NCI-H1436 (cell line): ENCODE measurements at places on chromosomes 1 and 21.

DNA sequence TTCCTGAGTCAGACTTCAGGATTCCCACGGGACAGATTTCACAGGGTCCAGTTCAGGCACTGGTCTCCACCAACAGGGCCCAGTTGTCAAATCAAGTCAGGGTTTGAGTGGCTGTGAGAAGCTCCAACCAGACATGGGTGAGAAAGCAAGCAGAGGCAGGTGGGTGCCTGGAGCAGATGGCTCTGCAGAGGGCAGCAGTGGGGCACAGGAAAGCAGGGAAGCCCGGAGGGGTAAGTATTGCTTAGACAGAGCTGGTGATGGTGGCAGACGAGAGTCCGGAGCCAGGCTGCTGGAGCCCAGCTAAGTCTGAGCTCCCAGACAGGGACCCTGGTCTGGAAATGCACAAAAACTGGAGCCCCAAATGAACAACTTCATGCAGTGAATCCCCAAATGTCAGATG lies 40.4 kb downstream of the RIMS3 start:
- DNase-seq, result no peak

DNA sequence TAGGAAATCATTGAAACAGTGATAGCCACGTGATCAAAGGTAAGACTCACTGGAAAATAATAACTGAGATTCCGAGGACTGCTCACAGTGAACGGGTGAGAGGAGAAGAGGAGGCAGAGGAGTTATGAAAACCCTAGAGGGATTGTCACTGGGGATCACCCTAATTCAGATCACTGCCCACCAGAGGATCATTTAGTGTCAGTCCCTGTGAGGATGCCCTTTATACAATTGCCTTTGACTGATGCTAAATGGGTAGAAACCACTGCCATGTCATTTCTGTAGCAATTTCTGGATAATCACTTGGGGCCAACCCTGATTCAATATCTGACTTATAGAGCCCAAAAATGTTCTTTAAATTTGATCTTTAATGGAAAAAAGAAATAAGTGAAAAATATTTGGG lies 14.1 kb upstream of the VAV3 start:
- no peak for DNase-seq

DNA sequence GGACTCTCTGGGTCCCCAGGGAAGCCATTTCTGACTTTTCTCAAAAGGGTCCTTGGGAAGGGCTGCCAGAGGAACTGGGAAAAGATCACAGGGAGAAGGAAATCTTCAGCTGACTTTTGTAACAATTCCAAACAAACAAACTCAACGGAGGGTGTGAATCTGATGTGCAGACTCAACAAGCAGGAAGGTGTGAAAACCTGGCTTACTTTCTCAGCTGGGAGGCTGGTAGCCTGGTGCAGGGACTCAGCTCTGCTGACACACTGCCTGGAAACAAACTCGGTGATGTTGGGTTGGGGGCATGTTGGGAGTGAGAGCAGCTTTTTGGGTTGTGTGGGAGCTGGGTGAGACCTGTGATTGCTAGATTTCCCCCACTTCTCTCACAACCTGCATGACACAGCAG lies 10.2 kb upstream of the HSD3B2 start:
- no peak for DNase-seq

- no peak for DNase-seq
Measured at GRCh38 chr1:119348941-119349340, 19.6 kb upstream of the HAO2 start.

- no peak for DNase-seq
Measured at GRCh38 chr1:50183378-50184133, 74.8 kb downstream of the ELAVL4 start.

DNA sequence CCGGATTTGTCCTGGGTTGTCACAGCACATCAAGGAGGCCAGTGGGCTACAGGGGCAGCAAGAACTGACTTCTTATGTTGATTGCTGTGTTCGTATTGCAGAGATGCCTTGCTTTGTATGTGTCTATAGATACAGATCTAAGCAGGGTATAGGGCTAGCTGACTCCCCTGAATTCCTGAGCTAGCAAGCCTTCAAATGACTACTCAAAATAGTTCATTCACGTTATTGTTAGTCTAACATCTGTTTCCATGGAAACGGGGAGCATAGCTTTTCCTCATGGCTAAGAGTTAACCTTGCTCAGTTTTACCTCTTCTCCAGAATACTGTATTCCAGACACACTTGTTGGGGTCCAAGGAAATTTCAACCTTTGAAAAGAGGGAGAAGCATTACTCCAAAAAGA lies 24.1 kb downstream of the TRIM45 start:
- no peak for DNase-seq

DNA sequence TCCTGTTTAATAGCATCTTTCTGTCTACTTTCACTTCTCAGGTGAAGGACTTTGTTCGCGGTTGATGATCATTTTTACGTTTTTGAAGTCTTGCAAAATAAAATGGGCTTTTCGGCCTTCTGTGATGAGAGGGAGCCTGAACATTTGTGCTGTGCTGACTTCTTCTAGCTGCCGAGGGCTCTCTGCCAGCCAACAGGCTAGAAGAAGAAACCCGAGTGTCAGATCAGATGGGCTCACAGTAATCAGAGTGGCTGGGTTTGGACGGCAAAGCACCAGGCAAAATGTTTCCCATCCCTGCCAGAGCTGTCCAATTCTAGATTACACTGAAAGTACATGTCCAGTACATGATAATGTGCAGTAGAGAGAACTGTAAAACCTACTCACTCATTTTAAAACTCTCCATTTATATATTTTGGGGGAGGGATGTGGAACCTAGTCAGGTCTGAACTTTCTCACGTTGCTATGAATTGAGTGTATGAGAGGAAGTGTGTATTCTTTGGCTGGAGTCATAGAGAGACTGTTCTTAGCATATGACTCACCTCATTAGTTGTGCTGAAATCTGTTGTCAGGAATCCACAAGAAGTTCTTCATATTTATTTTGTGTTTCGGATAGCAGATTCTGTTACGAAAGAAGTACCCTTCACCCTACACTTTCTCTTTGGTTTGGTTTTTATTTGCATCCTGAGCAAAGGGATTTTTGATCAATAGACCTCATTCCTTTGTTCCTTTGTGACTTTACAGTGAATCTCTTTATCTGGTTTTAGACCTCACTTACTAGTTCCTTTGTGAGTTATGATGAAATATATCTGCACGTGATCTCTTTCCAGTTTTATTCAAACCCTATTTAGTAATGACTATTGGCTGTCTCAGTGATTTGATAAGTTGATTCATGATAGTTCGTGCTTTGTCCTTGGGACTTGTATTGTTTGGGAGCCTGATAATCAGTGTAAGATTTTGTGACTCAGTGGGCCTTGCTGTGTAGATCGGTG lies 4.8 kb downstream of the ATP1A1 start:
- DNase-seq, result no peak

DNA sequence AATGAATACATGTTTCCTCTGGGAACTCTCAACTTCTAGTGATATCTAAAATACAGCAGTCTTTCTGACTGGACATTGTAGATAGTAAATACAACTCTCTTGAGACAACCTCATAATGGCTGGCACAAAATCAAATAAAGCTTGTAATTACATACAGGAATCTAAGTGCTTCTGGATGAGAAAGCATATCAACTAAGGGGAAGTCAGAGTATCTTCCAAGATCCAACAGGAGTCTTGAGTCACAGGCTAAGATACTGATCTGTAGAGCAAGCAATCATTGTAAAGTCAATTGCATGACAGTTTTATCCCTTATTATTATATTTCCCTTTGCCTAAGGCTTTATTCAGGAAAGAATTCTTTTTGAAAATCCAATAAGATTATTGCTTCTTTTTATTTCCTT lies 249.9 kb downstream of the LRRIQ3 start:
- no peak for DNase-seq
